ENCODE measurements at places on chromosomes 3 and 15.

GRCh38 chr3:71580636-71581456, 2.7 kb downstream of the FOXP1 start:
- no peak for DNase-seq

GRCh38 chr3:127606086-127606805, 8.0 kb downstream of the MCM2 start:
- DNase-seq: no peak

- DNase-seq: no peak
These were observed 319.8 kb upstream of the LRRFIP2 start for GRCh38 chr3:37494216-37494615.

- DNase-seq: no peak
These were observed 266.2 kb upstream of the ROPN1 start for GRCh38 chr3:124258057-124258500.

- no peak for DNase-seq
These were observed 473.5 kb downstream of the RBMS3 start for GRCh38 chr3:29754346-29754745.

DNA sequence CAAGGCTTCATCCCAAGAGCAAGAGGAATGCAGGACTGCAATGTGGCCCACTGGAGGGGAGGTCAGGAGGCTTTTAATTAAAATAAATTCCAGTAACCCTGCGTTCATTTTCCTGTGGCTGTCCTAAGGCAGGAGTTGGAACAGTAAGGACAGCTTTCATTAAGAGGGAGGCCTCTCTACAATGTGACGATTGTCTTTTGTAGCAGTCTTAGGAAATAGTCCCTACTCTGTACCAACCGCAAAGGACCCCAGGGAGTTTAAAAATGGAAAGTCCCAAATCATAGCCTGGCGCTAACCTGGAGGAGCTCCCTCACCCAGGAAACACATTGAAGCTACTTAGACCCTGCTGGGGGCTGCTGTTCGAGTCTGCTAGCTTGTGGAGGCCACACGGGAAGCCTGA, 62.8 kb downstream of the SYNM start:
- no peak for DNase-seq

DNA sequence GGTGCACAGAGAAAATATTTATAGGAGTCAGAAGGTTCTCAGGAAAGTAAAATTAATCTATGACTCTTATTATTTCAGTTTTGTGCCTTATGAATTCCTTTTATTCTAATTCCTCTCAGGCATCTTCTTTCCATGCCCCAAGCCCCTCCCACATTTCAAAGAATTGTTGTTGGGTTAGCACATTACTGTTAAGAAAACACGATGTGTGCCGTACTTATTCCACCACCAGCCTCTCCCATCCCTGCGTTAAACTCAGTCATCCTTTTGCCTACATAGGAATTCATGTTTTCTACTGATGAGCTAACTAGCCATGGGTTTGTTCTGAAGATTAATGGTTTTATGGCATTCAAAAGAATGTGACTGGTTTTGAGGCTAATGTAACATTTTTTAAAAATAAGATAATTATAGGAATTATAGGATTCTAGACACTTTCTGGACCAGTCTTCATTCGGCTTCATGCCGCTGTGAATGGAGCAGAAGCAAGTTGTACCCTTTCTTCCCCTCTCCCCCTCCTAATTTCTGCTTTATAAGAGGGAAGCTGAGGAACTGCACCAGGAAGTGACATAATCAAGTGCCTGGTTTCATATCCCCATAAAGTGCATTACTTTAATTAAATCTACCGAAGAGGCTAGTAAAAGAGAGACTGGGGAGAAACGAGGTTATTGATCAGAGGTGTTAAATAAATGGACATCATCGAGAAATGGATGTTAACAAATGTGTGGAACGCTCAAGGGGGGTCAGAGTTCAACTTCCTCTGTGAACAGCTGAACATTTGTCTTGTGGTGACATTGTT, 12.3 kb upstream of the MB21D2 start:
- DNase-seq: no peak
